Inflammatory macrophage treated with lipopolysaccharide for 1 hour (primary cell): ENCODE measurements at places on chromosomes 5 and 9.
A peak's percentile ranks its signal among the peaks of the same experiment; 100 is the strongest.

DNA sequence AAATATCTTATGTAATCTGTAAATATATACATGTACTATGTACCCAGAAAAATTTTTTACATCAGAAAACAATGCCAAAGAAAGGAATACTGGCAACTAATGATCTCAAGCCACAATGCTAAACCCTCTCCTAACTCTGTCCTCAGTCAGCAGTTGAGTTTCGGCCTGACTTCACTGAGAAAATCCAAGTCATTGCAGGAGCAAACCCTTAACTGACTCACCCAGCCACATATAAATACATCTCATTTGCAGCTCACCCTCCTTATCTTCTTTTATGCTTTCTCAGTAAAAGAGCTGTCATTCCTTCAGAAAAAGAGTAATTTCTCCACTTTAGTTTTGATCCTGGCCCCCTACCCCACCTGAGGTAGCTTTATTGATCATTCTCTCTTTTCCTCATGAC lies 46.1 kb upstream of the TMED7 start:
- DNase-seq = no peak

DNA sequence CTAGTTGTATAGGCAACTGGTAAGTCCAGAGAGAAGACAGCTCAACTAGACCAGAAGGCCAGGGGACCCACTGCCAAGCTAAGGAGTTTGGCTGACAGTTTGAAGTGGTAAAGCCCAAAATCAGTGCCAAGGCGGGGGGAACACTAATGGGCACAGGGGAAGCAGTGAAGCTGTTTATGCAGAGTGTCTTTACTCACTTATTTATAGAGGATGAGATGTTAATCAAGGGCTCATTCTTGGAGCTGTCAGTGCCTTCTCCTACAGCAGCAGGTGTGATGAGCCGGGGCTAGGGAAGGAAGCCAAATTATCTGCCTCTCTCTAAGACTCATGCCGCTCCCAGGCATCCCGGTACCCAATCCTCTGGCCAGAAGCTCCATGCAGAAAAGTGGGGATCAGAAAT lies 75.2 kb upstream of the GALNT10 start:
- no peak for DNase-seq

DNA sequence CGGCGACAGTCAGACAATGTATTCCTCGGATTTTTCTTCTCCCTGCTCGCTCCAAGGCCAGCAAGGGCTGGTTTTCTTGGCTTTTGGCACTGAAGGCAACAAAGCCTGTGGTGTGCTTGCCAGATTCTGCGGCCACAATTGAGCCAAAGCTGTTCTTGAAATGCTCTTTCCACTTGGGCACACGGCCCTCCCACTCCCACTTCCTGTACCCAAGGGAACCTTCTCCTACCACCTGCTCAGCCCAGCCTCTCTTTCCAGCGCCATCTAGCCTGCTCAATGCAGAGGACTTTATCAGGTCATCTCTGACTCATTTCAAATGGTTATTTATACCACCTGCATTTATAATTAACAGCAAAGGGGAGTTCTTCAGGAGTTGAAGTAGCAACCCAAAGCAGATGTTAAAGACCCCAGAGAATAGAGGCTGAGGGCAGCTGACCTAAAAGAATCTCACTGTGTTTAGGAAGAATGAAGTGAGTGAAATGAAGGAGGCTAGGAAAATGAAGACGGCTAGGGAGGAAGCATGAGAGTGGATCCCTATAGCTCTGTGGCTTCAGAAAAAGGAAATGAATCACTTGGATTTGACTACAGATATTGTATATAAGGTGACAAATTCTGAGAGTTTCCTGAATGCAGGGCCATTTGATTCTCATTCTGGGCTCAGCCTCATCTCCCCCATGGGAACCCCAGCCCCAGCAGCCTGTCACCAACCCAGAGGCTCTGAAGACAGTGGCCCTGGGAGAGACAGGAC lies 439.0 kb downstream of the ENC1 start:
- DNase-seq = no peak

DNA sequence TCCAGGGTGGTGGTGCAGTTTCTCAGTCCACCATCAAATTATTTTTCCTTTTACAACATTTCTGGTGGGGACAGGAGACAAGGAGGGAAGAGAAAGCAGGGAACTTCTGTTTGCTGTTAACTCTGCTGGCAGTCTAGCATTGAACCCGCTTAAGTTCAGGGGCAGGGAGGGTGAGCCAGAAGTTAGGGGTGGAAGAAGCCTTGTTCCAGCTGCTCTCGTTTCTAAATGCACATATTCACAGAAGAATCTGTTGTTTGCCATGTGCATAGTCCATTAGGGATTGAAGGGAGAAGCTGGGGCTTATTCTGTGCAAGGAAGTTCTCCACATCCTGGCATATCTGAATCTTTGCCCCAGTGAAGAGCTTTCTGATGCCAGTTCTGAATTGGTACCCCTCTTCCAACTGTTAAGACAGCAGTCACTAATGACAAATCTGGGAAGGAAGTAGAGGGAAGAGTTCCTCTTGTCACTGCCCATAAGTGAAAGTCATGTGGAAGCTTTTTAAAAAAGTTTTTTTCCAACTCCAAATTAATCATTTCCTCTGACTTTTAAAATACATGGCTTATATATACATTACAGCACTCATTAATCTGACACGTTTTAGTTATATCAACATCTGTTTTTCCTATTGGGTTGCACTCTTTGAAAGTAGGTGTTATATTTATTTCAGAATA lies 32.6 kb upstream of the ACOT12 start:
- peak; percentile 22 for DNase-seq

DNA sequence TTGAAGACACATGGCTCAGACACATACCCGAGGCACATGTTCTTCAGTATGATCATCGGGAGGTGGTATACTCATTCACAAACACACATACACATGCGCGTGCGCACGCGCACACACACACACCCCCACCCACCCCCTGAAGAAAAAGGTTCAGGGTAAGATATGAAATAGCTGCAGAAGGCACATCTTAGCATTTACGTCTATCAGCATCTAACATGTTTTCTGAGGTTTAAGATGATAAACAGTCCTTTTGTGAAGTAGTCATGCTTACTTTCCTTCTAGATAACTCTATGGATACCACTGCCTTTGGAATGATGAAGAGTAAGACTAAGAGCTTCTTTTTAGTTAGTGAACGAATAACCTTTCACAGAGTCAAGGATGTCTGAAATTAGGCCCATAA lies 105.1 kb upstream of the GNA14 start:
- DNase-seq = no peak

- DNase-seq = peak; percentile 88
These were observed 18.3 kb upstream of the NDST1 start for GRCh38 chr5:150489360-150490295.

- no peak for DNase-seq
These were observed 52.5 kb downstream of the AP3B1 start for GRCh38 chr5:78242001-78242400.

- DNase-seq = peak; percentile 49
These were observed 31.4 kb upstream of the BRD3 start for GRCh38 chr9:134099123-134099761.

DNA sequence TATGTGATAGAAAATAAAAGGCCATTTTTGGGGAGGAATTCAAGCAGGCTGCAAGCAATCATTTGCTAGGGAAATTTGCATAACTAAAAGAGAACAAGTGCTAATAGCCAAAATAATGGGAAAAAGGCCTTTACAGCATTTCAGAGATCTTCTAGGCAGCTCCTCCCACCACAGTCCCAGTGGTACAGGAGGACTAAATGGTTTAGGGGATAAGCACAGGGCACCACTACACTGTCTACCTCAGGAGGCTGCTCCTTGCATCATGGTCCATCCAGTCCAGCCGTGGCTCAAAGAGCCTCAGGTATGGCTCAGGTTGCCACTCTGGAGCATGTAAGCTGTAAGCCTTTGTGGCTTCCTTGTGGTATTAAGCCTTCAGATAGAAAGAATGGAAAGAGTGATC lies 485.6 kb downstream of the PDE4D start:
- DNase-seq = no peak

GRCh38 chr9:97766092-97766491 lies 69.0 kb upstream of the XPA start:
- DNase-seq = no peak

- no peak for DNase-seq
These were observed 31.1 kb downstream of the PCSK5 start for GRCh38 chr9:75921391-75922127.
